ENCODE measurements at places on chromosomes 3 and 15.

DNA sequence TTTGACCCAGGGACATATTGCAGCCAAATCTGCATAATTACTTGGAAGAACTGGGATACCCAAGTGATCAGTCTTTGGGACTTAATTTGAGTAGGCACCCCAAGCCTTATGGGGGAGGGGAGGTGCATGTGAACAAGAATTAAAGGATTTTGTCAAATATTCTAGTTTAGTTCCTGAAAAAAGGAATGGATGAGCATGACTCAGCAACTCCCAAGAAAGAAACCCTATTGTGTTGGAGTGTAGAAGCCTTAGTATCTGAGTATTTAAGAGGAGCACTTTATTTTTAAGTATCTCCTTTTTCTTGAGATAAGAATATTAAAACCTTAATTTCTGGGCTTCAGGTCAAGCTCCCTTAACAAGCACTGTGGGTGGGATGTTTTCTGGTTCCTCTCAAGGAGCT, 222.4 kb downstream of the CD47 start:
- no peak for DNase-seq

GRCh38 chr3:30604093-30604492, 2.3 kb upstream of the TGFBR2 start:
- no peak for DNase-seq

- no peak for DNase-seq
Measured at GRCh38 chr3:164479978-164480377, 598.3 kb downstream of the SI start.

DNA sequence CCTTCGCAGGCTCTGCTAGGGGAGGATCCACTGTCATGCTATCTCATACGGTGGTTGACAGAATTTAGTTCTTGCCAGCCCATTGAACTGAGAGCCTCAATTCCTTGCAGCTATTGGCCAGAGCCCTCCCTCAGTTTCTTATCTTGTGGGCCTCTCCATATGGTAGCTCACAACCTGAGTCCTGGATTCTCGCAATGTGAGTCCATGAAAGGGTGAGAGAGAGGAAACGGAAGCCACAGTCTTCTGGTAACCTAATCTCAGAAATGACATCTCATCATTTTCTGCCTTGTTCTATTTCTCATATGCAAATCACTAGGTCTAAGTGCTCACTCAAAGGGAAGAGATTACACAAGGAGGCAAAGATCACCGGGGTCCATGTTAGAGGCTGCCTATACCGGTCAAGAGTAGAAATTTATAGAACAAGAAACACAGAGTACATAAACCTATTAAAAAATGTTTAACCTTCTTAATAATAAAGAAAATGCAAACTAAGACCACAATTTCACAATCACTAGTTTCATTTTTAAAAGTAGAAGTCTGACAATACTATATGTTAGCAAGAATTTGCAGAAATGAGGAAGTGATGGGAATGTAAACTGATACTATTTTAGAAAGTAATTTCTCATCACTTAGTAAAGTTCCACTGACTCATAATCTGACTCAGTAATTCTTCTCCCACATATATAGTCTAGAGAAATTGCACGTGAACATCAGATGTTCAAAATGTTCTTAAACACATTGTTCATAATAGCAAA, 378.4 kb upstream of the AGTR1 start:
- peak; percentile 3 for DNase-seq

- no peak for DNase-seq
Measured at GRCh38 chr3:194318511-194319161, 32.5 kb downstream of the CPN2 start.

DNA sequence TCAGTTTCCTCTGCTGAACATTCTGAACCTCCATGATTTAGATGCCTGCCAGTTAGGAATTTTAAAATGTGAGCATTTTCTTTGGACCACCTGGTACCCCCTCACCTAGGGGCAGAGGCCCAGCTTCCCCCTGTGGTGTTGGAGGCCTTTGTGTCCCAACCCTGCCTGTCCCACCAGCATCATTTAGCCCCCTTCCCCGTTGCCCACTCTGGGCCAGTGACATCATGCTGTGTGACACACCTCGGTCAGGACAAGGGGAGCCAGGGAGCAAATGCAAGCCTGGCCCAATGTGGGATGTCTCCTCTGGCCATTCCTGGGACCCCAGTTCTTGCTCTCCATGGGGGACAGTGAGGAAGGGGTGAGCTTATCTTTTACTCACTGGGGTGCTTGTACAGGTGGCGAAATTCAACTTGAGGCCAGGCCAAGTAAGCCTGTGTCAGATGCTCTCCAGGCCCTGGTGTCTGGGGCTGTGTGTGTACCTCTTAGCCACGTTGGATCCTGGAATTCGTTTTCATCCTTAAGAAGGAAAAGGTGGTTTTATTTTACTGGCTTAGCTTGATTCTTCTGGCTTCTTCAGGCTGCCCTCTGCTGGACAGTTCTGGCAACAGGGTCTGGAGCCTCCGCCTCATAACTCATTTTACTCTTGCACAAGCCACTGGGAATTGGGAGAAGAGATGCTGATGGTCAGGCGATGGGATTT, 49.7 kb upstream of the MYZAP start:
- peak; percentile 32 for DNase-seq

DNA sequence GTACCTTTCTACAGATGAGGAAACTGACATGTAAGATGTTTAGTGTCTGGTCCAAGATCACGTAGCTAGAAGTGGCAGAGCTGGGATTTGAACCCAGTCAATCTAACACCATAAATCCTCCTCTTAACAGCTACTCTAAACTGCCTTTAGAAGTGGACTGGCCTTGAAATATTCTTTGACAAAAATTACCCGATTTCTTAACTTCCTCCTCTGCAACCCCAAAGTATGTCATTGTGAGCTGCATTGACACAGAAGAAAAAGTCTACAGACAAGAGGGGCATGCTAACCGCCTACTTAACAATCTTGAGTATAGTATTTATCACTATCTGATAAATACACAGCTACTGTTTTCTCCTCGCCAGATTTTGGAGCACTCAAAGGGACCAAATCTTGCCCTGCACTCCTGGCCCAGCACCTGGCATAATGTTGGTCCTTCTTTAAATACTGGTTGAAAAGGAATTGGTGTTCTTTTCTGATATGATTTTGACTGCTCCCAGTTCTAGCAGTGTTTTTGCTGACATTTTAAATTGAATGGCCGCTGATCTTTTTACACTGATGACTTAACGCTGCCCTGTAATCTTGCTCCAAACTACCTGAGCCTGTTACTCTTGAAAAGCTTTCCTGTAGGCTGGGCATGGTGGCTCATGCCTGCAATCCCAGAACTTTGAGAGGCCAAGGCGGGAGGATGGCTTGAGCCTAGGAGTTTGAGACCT, 36.9 kb downstream of the ITPR1 start:
- no peak for DNase-seq

- DNase-seq: no peak
Measured at GRCh38 chr3:13159890-13160289, 86.7 kb upstream of the IQSEC1 start.

GRCh38 chr3:63043631-63044030, 168.4 kb upstream of the CADPS start:
- DNase-seq: no peak

DNA sequence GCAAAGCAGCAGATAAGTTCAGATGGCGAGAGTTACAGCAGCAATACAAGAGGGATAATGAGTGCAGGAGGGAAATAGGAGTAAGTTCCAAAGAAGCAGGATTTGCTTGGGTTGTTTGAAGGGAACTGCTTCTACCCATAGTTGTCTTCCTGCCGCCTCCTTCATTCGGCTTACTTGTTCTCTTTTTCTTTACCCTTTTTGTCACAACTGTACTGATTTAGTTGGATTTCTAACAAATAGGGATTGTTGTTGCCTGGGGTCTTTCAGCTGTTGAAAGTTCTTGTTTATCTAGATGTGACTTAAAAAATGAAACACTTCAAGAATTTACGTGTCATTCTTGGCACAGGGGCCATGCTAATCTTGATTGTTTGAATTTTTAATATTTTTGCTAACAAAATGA, 25.9 kb downstream of the MORF4L1 start:
- DNase-seq: no peak

DNA sequence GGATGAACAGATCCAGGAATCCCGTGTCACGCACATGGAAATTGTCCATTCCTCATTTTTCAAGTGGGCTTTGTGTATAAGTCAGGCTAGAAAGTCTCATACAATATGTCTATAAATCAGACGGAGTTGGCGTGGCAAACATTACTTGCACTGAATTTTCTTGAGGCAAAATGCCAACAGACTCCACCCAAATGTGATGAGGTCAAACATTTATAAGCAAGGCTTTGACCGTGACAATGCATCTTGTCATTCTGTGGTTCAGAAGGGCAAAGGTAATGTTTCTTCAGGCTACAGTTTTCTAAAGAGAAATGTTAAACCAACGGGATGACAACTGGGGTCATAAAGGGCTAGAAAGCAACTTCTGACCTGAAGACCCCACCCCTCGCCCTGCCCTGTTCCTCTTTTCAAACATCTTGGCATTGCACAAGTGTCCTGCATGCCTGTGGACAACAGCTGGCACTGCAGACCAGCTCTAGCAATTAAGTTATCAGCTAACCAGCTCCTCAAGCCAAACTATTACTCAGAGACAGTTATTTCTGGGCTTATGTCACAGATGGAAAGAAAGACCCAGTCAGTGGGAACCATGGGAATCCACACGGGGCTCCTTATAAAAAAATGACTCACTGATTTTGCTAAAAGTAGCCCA, 36.5 kb upstream of the SPTBN5 start:
- DNase-seq: no peak

DNA sequence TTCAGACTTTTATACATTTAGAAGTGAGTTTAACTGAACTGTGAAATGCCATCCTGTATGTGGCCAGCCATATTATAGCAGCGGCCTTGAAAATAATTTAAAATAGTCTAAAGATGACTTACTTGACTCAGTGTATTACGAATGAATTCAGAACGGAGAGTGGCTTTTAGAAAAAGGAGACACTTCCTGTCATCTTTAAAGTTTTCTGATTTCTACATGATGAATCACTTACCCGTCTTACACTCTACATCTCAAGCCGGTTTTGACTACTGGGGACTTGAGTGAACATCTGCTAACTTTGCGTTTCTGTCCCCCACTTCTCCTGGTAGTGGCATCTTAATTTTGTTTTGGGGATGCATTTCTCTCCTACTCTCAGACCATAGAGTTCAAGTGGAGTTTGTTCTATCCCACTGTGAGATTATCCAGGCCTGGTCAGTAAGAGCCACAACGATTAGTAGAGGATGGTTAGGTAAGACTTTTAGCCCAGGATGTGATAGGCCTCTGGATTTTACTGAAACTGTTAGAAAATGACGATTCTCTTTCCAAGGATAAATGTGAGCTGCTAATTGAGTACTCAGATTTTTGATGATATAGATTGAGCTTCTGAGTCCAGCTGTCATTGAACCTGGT, 175.4 kb upstream of the CADPS start:
- no peak for DNase-seq

- no peak for DNase-seq
Measured at GRCh38 chr15:59274126-59274970, 67.7 kb downstream of the LDHAL6B start.

GRCh38 chr3:172470588-172470987, 22.3 kb upstream of the GHSR start:
- DNase-seq: no peak

- DNase-seq: no peak
Measured at GRCh38 chr3:23575697-23576096, 230.1 kb upstream of the UBE2E1 start.

DNA sequence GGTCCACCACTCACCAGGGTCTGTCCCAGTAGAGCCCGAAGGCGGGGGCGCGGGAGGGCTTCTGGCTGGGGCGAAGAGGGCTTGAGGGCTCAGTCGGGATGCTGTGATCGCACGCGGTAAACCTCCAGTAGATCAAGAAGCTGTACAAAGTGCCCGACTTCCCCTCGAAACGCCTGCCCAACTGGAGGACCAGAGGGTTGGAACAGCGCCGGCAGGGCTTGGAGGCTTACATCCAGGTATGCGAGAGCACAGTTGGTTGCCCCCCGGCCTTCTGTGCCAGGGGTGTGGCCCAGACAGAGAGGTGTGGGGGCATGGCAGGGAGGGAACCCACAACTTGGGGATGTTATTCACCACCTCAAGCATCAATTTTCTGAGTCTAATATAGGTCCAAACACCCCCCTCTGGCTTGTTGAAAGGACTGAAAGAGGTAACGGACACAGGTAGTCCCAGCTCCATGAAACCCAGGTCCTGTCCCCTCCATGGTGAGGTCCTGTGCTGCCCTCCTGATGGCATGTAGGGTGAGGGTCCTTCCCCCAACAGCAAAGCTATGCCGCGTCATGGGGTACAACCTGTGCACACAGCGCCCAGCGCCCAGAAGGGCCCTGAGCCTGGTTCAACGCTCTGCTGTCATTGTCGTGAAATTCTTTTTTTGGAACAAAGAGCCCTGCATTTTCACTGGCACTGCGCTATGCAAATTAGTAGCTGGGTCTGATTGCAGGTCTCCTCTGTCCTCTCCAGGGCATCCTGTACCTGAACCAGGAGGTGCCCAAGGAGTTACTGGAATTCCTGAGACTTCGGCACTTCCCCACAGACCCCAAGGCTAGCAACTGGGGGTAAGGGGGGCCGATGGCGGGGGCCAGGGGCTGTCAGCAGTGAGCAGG, 1.2 kb downstream of the SNX22 start:
- no peak for DNase-seq

DNA sequence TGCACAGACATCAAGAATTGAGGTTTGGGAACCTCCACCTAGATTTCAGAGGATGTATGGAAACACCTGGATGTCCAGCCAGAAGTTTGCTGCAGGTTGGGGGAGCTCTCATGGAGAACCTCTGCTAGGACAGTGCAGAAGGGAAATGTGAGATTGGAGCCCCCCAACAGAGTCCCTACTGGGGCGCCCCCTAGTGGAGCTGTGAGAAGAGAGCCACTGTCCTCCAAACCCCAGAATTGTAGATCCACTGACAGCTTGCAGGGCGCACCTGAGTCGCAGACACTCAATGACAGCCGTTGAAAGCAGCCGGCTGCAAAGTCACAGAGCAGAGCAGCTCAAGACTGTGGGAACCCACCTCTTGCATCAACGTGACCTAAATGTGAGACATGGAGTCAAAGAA, 34.6 kb upstream of the EPHA6 start:
- no peak for DNase-seq

- DNase-seq: no peak
Measured at GRCh38 chr15:98123834-98124233, 163.3 kb downstream of the ARRDC4 start.

- DNase-seq: peak; percentile 42
Measured at GRCh38 chr15:73965758-73966113, 26.4 kb downstream of the STOML1 start.

DNA sequence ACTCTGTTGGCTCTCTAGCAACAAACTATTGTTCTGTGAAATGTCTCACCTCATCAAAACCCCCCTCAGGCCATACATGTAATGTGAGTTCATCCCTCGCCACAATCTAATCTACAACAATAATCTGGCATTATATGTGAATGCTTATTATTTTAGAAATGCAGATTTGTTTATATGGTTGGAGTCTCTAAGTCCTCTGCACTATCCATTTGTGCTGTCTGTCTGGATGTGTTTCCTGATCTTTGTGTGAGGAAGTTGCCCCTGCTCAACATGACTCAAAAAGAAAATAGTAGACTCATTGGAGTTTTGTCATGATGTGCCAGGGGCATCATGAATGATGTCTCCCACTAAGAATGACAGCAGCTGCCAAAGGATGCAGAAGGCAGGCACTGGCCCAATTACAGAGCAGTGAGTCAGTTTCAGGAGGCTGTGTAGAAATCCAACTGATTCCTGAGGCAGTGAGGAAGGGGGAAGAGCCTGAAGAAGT, 161.6 kb upstream of the PDZRN3 start:
- DNase-seq: no peak

- DNase-seq: no peak
Measured at GRCh38 chr3:108453565-108453964, 56.8 kb downstream of the MYH15 start.

- no peak for DNase-seq
Measured at GRCh38 chr3:192408647-192409200, 318.6 kb downstream of the FGF12 start.
